ENCODE measurements at places on chromosomes 1 and 21.

DNA sequence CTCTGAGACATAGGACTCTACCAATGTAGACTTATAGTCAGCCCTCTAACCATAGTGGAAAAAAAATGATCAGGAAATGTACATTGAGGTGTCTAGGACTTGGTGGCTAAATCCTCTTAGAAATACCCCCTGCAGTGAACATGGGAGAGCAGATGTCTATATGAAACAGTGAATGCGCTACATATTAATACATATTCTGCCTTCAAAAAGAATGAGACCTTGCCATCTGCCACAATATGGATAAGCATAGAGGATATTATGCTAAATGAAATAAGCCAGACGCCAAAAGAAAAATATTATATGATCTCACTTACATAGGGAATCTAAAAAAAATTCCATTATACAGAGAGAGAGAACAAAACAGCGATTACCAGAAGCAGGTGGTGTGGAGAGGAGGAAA is 66.6 kb upstream of the HAO2 start:
- DNase-seq = no peak

- no peak for DNase-seq
Measured at GRCh38 chr1:205313563-205314308, 7.8 kb downstream of the NUAK2 start.

- no peak for DNase-seq
Measured at GRCh38 chr1:61388566-61388965, 306.2 kb downstream of the NFIA start.

DNA sequence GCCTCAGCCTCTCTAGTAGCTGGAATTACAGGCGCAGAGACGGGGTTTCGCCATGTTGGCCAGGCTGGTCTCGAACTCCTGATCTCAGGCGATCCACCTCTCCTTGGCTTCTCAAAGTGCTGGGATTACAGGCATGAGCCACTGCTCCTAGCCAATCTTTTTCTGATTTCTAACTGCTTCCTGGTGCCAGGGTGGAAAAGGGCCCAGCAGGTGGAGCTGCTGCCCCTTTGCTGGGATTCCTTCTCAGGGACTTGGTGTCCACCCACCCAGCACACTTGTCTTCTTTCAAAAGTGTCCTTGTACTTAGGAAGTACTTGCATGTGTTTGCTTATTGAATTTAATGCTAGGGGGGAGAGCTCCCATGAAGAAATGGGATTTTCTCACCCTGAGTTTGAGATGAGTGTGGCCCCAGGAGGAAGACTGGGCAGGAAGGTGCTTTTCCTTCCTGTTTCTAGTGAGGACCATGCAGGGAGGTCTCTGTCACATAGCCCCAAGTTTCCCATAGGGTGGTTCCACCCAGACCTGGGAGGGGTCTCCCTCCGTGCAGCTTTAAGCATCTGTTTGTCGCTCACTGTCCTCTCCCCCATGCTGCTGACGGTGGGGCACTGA is 14.2 kb downstream of the UTP11 start:
- no peak for DNase-seq

DNA sequence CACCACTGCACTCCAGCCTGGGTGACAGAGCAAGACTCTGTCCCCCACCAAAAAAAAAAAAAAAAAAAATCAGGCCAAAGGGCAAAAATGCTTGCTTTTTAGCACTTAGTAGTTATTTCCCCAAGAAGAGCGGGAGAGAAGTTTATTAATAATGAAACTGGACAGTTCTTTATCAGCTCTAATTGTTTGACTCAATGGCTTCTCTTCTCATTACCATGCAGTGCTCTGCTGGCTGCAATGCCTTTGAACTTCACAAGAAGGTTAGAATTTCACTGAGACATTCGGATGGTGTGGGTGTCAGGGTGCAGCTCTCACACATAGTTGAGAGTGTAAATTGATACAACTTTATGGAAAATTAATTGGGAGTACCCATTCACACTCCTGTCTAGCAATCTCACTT is 63.7 kb downstream of the EDARADD start:
- no peak for DNase-seq

DNA sequence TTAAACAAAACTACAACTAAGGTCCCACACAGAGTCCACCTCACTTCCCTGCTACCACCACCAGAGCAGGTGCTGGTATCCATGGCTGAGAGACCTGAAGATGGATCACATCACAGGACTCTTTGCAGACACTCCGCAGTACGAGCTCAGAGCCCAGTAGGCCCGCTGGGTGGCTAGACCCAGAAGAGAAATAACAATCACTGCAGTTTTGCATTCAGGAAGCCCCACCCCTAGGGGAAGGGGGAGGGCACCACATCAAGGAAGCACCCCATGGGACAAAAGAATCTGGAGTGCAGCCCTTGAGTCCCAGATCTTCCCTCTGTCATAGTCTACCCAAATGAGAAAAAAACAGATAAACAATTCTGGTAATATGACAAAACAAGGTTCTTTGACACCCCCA is 56.9 kb downstream of the ZNF648 start:
- no peak for DNase-seq

- peak; percentile 51 for DNase-seq
Measured at GRCh38 chr1:7549277-7550161, 221.6 kb upstream of the VAMP3 start.

- DNase-seq = no peak
Measured at GRCh38 chr1:17190010-17190995, 14.6 kb upstream of the PADI1 start.

GRCh38 chr21:25490742-25491141 is 116.5 kb downstream of the MRPL39 start:
- no peak for DNase-seq

GRCh38 chr1:205346956-205347574 is 9.7 kb downstream of the KLHDC8A start:
- DNase-seq = no peak

DNA sequence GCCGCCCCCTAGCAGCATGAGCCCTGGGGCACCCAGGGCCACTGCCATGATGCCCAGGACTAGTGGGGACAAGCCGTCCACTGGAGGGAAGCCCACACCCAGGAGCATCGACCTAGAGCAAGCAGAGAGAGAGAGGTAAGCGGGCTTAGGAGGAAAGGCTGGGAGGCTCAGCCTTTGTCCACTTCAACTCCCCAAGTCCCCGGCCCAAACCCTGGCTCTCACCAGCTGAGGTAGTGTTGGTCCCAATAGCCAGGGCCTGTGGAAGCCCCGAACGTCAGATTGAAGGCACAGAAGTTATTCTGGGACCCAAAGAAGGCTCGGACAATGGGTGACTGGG is 2.4 kb downstream of the GLMP start:
- no peak for DNase-seq

GRCh38 chr1:43526002-43526401 is 4.7 kb upstream of the PTPRF start:
- DNase-seq = no peak

GRCh38 chr1:95974586-95974985 is 740.6 kb downstream of the RWDD3 start:
- DNase-seq = no peak

GRCh38 chr1:194707074-194707473 is 1520.7 kb upstream of the B3GALT2 start:
- DNase-seq = no peak

Data from stimulated activated CD4-positive, alpha-beta T cell treated with anti-CD3 and anti-CD28 coated beads, Interleukin-4, amount 100 ng/mL, for 48 hours (primary cell).